ENCODE measurements at places on chromosomes 7 and 10. TPM values are rescaled to one million over a fixed set of nuclear protein-coding genes. Genes with fewer than 3 reads are reported as not detected.

- no peak for DNase-seq
- H3K27ac ChIP-seq = no peak overlapping the region
- H3K4me3 ChIP-seq = no peak overlapping the region
- no peaks in the 10 kb centered on the region for H3K36me3 ChIP-seq
- no peaks in the 10 kb centered on the region for H3K4me1 ChIP-seq
- H3K27me3 ChIP-seq = peaks cover 45% of the 10 kb centered on the region
Observed at GRCh38 chr7:31076051-31076450, 23.9 kb downstream of the ADCYAP1R1 start.

Gene SOSTDC1
- total RNA-seq = 0.22 TPM

Gene BICC1
- total RNA-seq = 11.9 TPM

- peak; percentile 93 for DNase-seq
- no peaks in the 10 kb centered on the region for H3K27me3 ChIP-seq
- H3K4me3 ChIP-seq = no peak overlapping the region
- H3K27ac ChIP-seq = peak overlapping the region; percentile 97
- H3K36me3 ChIP-seq = no peaks in the 10 kb centered on the region
- peaks cover 27% of the 10 kb centered on the region for H3K4me1 ChIP-seq
Observed at GRCh38 chr7:17206349-17206905, 92.0 kb upstream of the AHR start.

GRCh38 chr10:44301781-44302355, 83.0 kb downstream of the CXCL12 start:
- H3K27me3 ChIP-seq = peaks cover 6% of the 10 kb centered on the region
- no peak overlapping the region for H3K4me3 ChIP-seq
- peak overlapping the region; percentile 17 for H3K27ac ChIP-seq
- DNase-seq = peak; percentile 16

DNA sequence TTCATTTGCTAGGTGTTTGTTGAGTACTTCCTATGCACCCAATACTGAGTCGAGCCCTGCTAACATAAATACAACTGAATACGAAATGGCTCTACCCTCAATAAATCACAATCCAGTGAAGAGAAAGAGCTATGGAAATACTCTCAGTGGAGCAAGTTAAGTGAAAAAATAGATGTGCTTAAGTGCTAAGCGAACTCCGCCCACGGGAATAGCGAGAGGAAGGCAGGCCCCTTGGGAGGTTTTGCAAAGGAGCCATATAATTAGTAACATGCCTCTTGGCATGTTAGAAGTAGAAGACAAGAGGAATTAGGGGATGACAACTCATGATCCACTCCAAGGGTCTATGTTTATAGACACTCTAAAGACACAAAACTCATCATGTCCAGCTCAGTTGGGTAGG, 42.8 kb upstream of the TSPAN33 start:
- H3K4me1 ChIP-seq = no peaks in the 10 kb centered on the region
- H3K27ac ChIP-seq = no peak overlapping the region
- H3K4me3 ChIP-seq = no peak overlapping the region
- no peak for DNase-seq

Gene VAX1
- 0.98 TPM for total RNA-seq

DNA sequence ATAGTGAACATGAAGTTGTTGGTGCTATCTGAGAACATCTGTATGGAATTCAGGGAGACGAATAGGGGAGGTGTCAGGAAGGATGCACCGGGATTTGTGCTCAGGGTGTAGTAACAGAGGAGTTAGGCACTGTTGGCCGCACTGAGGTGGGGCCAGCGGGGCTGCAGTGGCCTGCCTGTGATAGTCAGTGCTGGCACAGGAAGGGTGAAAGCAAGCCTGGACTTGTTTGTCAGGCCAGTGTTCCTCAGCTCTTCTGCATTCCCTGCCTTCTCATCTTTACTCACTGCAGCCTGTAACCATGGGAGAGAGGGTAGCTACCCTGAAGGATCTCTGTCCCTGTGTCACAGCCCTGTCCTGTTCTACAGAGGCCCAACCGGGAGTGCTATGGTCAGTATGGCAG, 81.3 kb downstream of the SH2D4B start:
- DNase-seq = no peak
- no peaks in the 10 kb centered on the region for H3K27me3 ChIP-seq
- no peak overlapping the region for H3K27ac ChIP-seq
- H3K4me3 ChIP-seq = no peak overlapping the region
- no peaks in the 10 kb centered on the region for H3K4me1 ChIP-seq

Gene EPHA1
- 46.4 TPM for total RNA-seq

- no peaks in the 10 kb centered on the region for H3K4me1 ChIP-seq
- no peak overlapping the region for H3K4me3 ChIP-seq
- DNase-seq = peak; percentile 67
- no peaks in the 10 kb centered on the region for H3K36me3 ChIP-seq
- H3K27me3 ChIP-seq = peaks cover under 1% of the 10 kb centered on the region
Observed at GRCh38 chr7:130758429-130759056, 24.5 kb upstream of the KLF14 start.

- H3K27me3 ChIP-seq = no peaks in the 10 kb centered on the region
- no peak overlapping the region for H3K27ac ChIP-seq
- DNase-seq = no peak
- H3K4me1 ChIP-seq = peaks cover 12% of the 10 kb centered on the region
Observed at GRCh38 chr7:43703573-43703972, 25.8 kb downstream of the COA1 start.

- H3K27ac ChIP-seq = peak overlapping the region; percentile 79
- H3K27me3 ChIP-seq = no peaks in the 10 kb centered on the region
- peaks cover 39% of the 10 kb centered on the region for H3K4me1 ChIP-seq
- H3K36me3 ChIP-seq = no peaks in the 10 kb centered on the region
- no peak overlapping the region for H3K4me3 ChIP-seq
Observed at GRCh38 chr10:71767420-71768035, 5.8 kb downstream of the VSIR start.

DNA sequence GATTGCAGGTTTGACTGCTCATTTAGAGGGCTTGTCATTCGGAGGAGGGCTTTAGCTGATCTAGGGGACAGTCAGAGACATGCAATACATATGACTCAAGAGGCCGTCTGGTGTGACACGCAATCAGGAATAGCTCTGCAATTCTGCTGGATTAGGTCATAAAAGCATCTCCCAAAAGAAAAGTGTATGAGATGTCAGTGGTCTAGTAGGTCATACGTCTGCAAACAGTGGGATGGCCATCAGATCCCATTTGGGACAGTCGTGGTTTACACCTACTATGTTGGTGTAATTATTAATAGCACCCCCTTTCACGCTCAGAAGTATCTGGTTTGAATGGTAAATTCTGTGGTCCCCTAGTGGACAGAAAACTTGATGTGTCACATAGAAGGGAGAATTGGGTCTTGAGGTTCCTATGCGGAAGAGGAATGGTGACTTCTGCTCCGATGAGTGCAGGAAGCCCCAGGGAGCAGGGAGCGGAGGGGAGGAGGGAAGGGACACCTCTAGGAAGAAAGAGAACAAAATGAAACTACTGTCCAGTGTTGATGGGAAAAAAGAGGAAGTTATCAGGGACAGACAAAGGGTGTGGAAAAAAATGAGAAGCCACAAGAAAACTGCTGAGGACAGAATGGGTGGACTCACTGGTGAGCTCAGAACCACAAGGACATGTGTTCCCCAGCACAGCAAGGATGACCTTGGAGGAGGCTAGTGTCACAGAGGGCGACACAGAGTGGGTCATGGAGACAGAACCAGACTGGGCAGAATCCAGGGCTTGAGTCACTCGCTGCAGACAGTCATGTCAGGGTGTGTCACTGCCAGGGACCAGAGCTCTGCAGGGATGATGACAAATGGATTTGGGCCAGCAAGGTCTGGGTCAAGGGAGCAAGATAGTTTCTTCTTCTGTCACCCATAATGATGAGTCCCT, 59.9 kb downstream of the MAP3K8 start:
- no peaks in the 10 kb centered on the region for H3K36me3 ChIP-seq
- H3K27ac ChIP-seq = no peak overlapping the region
- H3K4me3 ChIP-seq = no peak overlapping the region
- H3K4me1 ChIP-seq = peaks cover 19% of the 10 kb centered on the region

DNA sequence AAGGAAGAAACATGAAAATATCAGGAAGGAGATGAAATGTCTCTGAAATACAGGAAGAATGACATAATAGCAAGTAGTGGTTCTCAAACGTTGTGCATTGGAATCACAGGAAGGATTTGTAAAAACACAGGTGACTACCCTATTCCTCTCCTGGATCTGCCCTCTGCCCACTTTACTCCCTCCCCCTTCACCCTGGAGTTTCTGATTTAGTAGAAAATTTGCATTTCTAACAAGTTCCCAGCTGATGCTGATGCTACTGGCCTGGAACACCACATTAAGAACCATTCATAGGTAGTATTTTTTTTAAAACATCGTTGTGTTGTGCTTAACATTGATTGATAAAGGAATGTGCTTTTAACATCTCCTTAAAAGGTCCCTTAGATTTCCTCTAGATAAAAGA, 130.9 kb downstream of the PHF14 start:
- H3K27ac ChIP-seq = no peak overlapping the region
- H3K27me3 ChIP-seq = no peaks in the 10 kb centered on the region

Gene CAV2
- 76.6 TPM for total RNA-seq

Gene LLCFC1
- not detected for total RNA-seq
